ENCODE measurements at places on chromosomes 7 and 10.

- DNase-seq = no peak
Observed at GRCh38 chr7:23292623-23293022, 6.5 kb upstream of the MALSU1 start.

GRCh38 chr10:94156453-94156852 lies 162.7 kb downstream of the PLCE1 start:
- no peak for DNase-seq

- no peak for DNase-seq
Observed at GRCh38 chr10:112698133-112698817, 251.3 kb downstream of the VTI1A start.

DNA sequence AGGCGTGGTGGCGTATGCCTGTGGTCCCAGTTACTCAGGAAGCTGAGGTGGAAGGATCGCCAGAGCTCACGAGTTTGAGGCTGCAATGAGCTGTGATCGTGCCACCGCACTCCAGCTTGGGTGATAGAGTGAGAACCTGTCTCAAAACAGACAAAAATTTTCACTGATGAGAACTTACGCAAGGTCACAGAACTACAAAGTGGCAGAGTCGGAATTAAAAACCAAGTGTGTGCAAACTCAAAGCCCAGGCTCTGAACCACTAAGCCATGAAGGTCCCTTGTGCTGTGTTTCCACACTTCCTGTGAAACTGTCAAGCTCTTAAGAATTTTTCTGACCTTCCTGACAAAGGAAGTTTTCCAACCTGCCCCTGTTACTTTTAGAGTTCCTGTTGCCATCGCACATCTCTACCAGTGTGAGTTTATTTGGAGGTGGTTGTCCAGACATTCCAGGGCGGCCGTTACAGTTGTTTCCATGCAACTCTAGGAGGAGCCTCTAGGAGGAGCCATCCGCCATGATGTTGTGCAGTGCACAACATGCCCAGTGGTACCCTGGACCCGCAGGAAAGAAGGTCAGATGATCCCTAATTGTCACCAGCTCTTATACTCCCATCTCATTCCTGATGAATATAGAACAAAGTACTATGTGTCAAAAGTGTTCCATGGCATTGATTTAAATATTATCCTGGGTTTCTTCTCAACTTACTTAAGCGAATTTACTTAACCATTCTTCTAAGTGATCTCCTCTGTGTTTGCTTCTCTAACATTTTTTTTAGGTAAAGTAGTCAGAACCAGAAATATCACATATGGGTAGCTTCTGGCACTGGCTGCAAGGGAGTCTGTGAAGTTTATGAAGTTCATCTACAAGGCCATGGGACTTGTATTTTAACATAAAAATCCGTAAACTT lies 49.0 kb upstream of the LYZL1 start:
- DNase-seq = no peak

GRCh38 chr7:131159961-131160361 lies 167.7 kb upstream of the MKLN1 start:
- no peak for DNase-seq

GRCh38 chr10:132170561-132171361 lies 16.0 kb upstream of the DPYSL4 start:
- DNase-seq = no peak

- DNase-seq = no peak
Observed at GRCh38 chr7:158019726-158020705, 567.6 kb downstream of the PTPRN2 start.

DNA sequence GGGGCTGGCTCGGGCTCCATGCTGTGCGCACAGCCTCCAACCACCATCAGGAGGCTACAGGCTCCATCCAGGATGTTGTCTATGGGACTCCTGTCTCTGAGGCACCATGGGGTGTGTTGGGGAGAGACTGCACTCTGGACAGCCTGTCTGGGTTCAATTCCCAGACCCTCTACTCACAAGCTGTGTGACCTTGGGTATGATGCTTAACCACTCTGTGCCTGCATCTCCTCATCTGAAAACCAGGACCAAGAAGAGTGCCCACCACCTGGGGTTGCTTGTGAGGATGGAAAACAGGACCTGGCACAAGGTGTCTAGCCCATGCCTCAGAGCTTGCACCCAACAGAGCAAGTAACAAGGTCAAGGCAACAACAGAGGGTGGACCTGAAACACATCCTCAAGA lies 109.8 kb downstream of the KCNMA1 start:
- no peak for DNase-seq

DNA sequence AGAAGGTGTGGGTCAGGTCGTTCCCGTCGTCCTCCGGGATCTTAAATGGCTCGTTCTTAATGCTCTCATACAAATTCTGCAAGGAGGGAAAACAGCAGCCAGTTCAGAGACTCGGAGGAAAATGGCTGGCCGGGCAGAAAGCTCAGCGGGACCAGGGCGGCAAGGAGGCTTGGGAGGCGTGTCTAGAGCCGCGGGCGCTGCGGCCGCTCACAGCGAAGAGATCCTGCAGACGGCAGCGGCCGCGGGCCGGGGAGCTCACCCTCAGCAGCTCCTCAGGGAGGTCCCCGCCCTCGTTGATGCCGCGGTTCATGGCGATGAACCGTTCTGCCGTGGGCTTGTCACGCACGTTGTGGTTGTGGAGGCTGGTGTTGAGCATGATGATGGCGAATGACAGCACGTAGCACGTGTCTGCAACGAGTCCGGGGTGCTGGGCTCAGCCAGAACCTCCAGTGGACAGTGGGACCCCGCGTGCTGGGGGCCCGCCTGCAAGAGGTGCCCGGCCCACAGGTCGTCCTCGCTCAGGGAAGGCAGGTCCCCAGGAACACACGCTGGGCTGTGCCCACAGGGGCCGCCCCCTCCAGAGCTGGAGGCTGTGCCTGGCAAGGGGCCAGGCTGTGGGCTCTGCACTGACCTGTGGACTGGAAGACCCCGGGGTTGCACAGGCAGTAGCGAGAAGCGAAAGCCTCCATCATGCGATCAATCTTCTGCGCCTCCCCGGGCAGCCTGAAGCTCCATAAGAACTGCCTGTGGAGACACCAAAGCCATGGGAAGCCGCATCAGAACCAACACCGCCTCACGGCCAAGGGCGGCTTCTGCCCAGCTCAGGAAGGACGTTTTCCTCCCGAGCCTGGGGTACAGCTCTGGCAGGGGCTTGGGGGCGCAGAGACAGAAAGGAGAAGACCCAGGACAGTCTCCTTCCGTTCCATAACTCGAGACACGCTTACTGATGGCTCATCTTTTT lies 101.6 kb downstream of the CYTH3 start:
- no peak for DNase-seq

Data from fibroblast of skin of left quadriceps (primary cell).